Panc1 (cell line): ENCODE measurements at places on chromosomes 13 and 19.

DNA sequence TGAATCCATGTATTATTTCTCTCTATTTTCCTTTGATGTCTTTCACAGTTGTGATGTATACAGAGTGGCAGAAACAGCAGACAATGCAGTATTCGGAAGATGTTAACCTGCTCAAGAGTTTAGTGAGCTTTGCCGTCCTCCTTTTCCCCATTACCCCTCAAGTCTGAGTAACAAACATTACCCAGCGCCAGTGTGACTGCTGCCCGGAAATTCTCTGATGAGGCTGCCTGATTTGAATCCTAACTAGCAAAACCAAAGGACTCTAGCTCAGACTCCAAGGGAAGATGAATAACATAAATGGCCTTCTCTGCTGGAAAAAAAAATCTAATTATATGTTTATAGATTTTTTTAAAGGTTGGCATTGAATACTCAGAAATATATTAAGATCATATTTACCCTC, 247.3 kb upstream of the SOX21 start:
- no peak for DNase-seq

GRCh38 chr19:29528946-29529645, 3.3 kb downstream of the VSTM2B start:
- DNase-seq, result no peak

DNA sequence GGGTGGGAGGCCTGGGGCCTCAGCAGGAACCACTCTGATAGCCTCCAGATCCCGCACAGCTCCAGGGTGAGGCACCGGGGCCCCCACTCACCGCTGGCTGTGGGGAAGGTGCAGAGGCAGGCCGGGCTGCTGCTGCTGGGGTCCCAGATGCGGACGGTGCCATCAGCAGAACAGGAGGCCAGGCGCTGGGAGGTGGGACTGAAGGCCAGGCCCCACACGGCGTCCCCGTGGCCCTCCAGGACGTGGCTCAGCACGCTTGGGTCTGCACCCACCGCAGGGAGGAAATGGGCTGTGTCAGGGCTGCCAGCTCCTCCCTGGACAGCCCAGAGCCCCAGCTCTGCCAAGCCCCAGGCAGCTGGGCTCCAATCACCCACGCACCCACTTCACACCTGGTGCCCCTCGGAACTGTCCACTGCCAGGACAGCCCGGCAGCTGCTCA, 6.1 kb upstream of the PRKD2 start:
- no peak for DNase-seq

GRCh38 chr13:36163809-36164308, 32.7 kb upstream of the DCLK1 start:
- no peak for DNase-seq

- no peak for DNase-seq
Observed at GRCh38 chr19:43765109-43765876, 10.5 kb upstream of the SMG9 start.

DNA sequence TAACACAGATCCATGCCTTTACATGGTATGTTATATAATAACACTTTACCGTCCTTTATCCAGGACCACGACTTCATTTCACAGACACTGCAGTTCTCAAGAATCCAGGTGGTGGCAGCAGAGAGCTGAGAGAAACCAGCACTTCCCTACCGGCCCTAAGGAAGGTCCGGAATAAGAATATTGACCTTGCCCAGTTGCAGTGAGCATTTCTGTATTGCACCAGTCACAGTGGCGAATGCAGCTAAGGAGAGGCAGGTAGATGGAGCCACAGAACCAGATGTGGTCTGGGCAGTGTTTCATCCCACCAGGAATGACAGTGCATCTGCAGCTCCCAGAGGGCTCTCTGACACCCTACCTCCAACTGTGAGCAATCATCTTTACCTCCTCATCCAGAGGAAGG, 44.6 kb downstream of the ZNF787 start:
- peak; percentile 32 for DNase-seq

GRCh38 chr19:31418692-31419430, 69.6 kb upstream of the TSHZ3 start:
- no peak for DNase-seq

DNA sequence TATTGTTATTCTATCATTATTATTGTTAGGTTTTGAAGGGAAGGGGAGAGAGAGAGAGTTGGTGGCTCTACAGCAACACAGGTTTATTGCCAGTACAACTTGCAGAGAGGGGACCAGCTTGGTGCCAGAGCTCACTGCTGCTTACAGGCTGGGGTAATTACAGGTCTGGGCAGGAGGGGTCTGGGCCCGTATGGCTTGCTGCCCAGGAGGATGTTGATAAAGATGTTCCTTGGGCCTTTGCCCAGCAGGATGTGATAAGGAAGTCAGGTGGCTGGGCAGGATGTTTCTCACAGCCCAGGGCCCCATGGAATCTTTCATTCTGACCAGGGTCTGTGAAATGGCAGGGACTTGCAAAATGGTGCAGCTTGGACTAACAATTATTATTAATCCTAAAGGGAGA, 64.2 kb upstream of the ZNF599 start:
- DNase-seq, result no peak

DNA sequence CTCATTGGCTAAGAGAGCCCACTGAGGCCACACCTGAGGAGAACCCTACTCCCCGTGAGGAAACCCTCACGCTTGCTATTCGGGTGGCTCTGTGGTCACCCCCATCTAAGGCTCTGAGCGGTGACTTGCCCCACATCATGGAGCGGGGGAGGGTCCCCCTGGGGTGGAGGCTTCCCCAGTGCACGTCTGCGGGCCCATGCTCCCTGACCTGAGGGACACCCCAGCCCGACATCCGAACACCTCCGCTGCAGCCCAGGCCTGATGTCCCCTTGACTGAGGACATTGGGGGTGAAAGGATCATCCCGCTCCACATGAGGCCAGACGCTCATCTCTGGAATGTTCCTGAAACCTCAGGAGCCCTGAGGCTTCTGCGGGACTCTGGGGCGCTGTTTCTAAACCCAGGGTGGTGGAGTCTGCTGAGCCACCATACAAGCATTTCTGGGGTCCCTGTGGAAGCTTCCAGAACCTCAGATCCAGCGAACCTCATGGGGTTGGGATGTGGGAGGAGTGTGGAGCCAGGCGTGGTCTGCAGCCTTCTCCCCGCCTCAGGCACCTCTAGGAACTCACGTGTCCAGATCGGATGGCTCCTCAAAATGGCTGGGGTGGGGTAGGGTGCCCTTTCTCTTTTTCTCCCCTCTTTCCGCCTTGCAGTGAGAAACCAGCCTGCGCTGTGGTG, 19.9 kb downstream of the TMED1 start:
- no peak for DNase-seq

- no peak for DNase-seq
Observed at GRCh38 chr19:4539693-4540581, at the start of gene LRG1. Gene LRG1 (minus strand): TSS chr19:4540036. CDS start chr19:4540013, 23 bp downstream.

GRCh38 chr19:23343434-23344010, 51.7 kb downstream of the ZNF91 start:
- no peak for DNase-seq

GRCh38 chr19:41263042-41263849, 926 bp upstream of the HNRNPUL1 start:
- peak; percentile 13 for DNase-seq

DNA sequence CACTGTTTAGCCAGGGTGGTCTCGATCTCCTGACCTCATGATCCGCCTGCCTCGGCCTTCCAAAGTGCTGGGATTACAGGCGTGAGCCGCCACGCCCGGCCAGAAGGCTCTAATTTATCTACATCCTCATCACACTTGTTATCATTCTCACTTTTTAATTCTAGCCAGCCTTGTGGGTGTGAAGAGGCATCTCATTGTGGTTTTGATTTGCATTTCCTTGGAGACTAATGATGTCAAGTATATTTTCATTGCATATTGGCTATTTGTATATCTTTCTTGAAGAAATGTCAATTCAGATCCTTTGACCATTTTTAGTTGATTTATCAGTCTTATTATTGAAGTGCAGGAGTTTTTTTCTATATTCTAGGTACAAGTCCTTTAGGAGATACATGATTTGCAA, 27.7 kb upstream of the HIF3A start:
- DNase-seq, result no peak

GRCh38 chr13:73934215-73934641, 200.0 kb downstream of the KLF12 start:
- no peak for DNase-seq

DNA sequence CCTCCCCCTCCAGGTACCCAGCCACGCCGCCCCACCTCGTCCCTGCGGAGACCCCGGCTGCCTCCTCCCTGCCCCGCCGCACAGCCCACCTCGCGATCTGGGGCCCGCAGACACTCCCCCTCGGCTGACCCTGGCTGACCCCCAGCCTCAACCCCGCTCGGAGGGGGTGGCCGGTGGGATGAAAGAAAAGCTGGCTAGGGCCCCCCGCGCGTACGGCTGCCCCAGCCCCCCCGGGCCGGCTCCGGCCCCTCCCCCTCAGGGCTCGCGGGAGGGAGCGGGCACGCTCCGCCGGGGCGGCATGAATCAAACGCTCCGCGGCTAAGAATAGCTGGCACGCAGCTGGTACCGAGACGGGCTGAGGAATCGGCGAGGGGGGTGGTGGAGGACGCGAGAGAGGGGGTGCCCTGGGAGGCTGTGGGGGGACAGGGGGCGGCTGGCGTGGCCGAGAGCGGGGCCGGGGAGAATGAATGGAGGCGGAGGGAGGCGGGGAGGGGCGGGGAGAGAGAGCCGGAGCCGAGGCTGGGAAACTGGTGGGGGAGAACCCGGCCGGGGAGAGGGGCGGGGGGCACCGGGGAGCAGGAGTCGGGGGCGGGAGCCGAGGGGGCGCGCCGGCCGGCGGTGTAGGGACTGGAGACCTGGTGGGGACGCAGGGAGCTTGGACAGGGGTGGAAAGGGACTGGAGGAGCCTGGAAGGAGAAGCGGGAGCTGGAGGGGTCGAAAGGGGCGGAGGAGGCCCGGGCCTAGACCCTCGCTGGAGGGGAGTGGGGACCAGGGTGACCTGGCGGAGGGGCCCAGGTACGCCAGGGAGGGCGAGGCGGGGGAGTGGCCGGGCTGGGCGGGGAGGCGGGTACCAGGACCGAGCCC, 1.1 kb downstream of the SHANK1 start:
- no peak for DNase-seq

GRCh38 chr19:17753976-17754375, 2.7 kb downstream of the FCHO1 start:
- DNase-seq, result no peak

DNA sequence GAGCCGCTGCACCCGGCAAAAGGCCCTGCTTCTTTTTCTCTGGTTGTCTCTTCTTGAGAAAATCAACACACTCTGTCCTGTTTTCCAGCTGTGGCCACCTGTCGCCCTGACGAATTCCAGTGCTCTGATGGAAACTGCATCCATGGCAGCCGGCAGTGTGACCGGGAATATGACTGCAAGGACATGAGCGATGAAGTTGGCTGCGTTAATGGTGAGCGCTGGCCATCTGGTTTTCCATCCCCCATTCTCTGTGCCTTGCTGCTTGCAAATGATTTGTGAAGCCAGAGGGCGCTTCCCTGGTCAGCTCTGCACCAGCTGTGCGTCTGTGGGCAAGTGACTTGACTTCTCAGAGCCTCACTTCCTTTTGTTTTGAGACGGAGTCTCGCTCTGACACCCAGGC, 17.2 kb downstream of the LDLR start:
- DNase-seq, result no peak

- DNase-seq, result no peak
Observed at GRCh38 chr19:8030960-8031359, 21.6 kb upstream of the CCL25 start.

DNA sequence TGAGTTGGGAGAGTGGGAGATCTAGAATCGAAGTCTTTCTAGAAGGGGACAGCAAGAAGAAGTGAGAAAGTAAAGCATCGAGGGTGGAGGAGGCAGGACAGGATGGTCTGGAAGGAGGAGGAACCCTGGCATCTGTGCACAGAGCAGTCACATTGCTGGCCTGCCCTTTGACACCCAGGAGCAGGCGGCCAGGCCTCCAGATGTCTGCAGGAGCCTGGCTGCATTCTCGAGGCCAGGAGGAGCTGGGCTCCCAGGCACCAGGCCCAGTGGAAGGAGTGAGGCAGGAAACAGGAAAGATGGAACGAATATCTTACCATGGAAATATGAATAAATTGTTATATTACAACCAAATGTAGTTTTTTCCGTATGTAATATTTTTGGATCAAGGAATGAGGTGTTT, 27.7 kb upstream of the ARGLU1 start:
- DNase-seq, result no peak

- no peak for DNase-seq
Observed at GRCh38 chr13:110424569-110425443, 117.7 kb downstream of the COL4A2 start.

- DNase-seq, result no peak
Observed at GRCh38 chr13:25869941-25870340, 181.9 kb downstream of the SHISA2 start.

DNA sequence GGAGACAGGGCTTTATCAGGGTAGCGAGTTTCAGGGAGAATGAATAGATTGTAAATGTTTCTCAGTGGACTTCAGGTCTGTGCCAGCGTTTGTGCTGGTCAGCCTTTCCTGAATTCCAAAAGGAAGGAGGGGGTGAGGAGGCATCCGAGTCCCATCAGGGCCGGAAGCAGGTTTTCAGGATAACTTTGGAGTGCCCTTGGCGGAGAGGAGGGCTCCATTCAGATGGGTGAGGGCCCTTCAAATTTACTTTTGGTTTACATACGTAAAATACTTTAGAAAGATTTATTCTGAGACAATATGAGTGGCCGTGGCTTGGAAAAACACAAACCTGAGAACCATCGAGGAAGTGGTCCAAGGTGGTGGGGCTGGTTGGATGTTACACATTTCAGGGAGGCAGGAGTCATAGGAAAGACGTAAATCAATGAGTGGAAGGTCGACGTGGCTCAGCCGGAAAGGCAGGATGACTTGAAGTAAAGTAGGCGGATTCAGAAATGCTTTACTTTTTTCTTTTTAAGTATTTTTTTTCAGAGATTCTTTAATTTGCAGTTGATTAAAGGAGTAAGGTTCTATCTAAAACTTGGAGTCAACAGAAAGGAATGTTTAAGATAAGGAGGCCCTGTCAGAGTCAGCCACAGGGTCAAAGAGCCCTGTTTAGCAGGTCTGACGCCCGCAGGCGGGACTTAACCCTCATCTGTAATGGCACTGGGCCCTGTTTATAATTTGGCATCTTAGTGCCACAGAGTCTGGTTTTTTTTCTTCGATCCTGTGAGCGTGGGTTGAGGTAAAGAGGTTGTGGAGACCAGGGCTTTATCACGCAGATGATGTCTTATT, 32.8 kb downstream of the ATP11A start:
- DNase-seq, result peak; percentile 28

DNA sequence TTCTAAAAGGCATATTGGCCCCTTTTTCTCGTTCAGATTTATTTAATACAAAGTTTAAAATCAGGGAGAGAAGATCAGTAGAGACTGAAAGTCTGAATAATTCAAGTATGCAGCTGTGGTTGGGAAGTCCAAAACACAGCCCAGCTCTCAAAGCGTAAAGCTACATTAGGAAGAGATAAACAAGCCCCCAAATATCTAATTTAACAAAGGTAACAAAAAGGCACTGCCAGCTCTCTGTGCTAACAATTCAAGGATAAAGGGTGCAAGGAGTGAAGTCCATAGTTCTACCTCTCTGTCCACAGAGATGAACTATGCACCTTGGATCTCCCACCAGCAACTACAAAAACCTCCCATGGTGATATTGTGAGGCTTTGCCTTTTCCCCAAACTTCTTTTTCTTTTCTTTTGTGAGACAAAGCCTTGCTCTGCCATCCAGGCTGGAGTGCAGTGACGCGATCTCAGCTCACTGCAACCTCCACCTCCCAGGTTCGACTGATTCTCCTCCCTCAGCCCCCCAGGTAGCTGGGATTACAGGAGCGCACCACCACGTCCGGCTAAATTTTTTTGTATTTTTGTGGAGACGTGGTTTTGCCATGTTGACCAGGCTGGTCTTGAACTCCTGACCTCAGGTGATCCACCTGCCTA, 104.4 kb downstream of the LHFPL6 start:
- no peak for DNase-seq
